IMR-90 (cell line): ENCODE measurements at places on chromosomes 2 and 18. TPM values are rescaled to one million over a fixed set of nuclear protein-coding genes. Genes with fewer than 3 reads are reported as not detected.

EFHD1 gene
- total RNA-seq: not detected in 2 replicates

BMP10 gene
- total RNA-seq: not detected in 2 replicates

CACNB4 gene
- total RNA-seq: 0.28 and 0.36 TPM in 2 replicates

HOXD11 gene
- total RNA-seq: not detected in 2 replicates

BOLL gene
- total RNA-seq: not detected in 2 replicates

SPOPL gene
- 16.7 and 20.3 TPM in 2 replicates for total RNA-seq

C2orf81 gene
- total RNA-seq: under 0.01 and 0.18 TPM in 2 replicates

DNA sequence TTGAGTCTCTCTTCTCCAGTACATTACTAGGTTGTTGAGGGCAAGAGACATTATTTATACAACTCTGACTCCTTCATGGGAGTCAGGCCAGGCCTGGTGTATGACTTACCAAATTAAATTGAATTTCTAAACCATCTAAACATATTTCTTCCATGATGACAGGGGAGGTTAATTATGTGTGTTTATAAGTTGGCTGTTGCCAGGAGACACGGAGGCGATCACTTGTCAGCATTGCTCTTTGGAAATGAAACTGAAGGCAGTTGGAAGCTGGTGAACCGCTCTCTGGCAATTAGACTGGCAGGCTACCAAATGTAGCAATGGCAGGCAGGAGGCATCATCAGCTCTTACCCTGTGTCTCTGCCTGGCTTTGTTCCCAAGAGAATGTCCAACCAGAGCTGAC is 241.4 kb downstream of the KCNS3 start:
- peak; percentile 65 for DNase-seq

DNA sequence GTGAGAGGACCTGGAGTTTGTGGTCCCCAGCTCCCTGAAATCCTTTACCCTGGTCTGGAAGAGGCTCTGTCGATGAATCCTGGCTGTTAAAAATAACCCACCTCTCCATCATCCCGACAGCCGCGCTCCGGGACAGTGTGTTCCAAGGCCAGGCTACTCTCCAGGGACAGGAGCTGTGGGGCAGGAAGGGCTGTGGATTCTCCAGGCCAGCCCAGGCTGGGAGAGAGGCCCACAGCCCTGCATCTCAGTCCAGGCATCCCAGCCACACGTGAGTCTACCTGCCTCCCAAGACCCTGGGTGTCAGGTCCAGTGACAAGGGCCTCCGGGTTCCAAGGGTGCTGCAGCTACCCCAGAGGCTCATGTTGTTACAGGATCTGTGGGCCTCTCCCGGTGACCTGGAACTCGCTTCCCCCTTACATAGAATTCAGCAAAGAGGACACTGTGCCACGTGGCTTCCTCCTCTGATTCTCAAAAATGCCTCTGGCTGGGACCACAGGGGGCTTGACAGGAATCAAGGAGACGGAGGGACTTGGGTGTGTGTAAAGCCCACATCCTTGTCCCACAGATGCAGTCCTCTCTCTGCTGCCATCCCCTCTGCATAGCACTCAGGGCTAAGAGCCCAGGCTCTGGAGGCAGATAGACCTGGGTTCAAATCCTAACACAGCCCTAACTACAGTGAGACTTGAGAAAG is 17.3 kb downstream of the ADRA2B start:
- DNase-seq: no peak

DNA sequence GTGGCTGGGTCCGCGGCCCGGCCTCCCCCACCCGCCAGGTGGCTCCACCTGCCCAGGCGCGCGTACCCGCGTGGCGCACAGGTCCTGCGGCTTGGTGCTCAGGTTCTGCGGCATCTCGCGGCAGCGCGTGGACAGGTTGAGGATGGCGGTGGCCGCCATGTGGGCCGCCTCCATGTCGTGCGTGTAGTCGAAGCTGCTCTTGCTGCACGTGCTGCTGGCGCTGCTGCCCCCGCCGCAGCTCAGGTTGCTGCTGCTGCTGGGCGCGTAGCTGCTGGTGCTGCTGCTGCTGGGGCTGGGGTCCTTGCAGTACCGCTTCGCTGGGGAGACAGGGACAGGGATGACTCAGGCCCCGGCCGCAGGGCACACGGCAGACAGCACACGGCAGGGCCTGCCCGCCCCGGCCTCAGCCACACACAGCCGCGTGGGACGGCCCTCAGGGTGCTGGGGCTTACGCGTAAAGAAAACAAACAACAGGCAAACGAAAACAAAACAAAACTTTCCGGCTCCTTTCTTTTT is 147.7 kb upstream of the PXDN start:
- no peak for DNase-seq

GRCh38 chr2:225309516-225309915 is 90.0 kb upstream of the NYAP2 start:
- no peak for DNase-seq

- DNase-seq: no peak
Observed at GRCh38 chr2:102346381-102347130, 9.0 kb upstream of the IL18R1 start.

GRCh38 chr2:180761224-180761623 is 219.2 kb upstream of the UBE2E3 start:
- DNase-seq: peak; percentile 65

DNA sequence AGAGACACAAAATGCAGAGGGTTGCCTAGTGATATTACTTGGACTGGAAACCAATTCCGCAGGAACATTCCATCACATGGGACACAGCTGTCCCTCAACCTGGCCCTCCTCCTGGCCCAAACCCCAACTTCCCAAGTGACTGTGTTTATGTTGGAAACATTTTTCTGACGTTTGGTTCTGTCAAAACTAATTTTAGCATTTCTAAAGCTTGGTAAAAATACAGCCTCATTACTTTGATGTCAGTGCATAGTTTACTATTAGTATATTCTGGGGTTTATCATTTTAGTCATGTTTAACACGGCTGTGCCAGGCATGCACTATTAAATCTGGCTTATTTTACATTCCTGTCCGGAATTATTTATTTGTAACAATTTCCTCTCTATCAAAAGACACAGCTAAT is 69.9 kb downstream of the GLI2 start:
- no peak for DNase-seq

DNA sequence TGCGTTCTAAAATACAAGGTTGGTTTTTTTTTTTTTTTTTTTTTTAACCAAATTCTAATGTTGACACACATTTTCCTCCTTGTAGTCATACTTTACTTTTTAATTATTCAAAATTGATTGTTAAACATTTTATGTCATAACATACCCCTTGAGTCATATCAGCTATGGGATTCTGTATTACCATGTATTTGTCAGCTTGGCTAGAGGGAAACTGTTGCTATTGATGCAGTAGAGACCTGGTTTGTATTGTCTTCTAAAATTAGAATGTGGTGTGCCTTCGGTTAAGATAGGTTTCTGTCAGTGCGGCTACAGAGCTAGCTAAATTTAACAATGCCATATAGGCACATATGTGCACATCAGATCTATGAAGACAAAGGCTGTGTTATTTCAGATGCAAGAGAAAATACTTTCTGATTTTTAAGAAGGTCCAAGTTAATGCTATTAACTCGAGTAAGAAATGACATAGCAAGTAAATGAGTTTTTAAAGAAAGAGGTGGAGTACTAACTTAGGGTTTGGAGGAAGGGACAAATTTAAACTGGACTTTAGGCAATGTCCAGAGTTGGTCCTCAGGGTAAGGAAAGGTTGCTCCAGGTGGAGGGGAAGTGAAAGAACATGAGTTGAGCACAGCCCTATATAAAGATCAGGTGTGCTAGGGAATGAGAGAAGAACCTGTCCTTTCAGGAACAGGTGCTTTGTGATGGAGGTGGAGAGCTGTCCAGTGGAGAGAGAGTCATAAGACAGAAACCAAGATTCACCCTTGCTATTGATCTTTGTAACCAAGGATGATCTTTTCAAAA is 152.3 kb downstream of the PRPF40A start:
- no peak for DNase-seq

DNA sequence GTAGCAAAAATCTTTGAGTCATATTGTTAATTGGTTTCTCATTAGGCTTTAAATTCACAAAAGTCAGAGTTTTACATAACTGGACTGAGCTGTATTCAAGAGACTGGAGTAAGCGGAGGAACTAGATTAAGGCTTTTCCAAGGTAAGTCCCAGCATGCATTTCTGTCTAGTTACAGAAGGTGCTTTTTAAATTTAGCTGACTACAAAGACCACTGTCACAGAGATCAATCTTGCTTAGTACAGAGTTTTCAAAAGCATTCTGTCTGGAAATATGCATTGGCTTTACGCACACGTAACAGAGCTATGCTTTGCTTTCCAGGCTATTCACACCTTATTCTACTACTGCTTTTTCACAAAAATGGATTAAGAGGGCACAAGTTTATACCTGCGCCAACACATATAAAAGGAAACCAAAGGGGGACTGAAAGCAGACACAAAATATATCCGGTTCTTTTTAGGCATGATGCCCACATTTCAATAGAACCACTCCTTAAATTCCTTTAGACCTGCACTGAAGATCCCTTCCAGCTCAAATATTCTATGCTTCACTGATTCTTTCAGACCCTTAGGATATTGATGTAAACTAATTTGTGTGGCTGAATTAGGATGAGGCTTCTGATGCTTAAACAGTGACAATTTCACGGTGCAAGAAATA is 560.7 kb upstream of the CRIM1 start:
- DNase-seq: no peak

- DNase-seq: peak; percentile 97
Observed at GRCh38 chr2:27954771-27955383, 64.3 kb downstream of the BABAM2 start.

- no peak for DNase-seq
Observed at GRCh38 chr2:100207411-100207885, 65.1 kb upstream of the AFF3 start.

- DNase-seq: no peak
Observed at GRCh38 chr2:197198890-197199289, 111.7 kb downstream of the ANKRD44 start.

DNA sequence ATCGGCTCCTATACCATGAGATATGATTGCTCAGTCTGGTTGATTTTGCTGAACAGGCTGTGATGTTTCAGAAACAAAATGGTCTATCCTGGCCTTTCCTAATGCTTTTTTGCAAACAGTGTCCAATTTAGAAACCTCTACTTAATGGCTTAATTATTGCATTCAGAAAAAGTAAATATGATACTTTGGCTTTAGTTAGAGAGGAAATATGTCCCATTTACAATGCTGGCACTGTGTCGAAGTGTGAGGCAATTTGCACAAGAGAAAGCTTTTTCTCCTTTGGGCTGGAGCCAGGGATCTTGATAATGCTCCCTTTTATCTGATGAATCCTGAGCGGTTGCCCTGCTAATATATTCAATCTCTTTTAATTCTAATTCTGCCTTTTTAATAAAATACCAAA is 418.9 kb downstream of the EPHA4 start:
- no peak for DNase-seq

- no peak for DNase-seq
Observed at GRCh38 chr18:27135504-27136207, 49.5 kb downstream of the CHST9 start.

- DNase-seq: peak; percentile 4
Observed at GRCh38 chr2:61911510-61911909, 6.0 kb downstream of the COMMD1 start.

DNA sequence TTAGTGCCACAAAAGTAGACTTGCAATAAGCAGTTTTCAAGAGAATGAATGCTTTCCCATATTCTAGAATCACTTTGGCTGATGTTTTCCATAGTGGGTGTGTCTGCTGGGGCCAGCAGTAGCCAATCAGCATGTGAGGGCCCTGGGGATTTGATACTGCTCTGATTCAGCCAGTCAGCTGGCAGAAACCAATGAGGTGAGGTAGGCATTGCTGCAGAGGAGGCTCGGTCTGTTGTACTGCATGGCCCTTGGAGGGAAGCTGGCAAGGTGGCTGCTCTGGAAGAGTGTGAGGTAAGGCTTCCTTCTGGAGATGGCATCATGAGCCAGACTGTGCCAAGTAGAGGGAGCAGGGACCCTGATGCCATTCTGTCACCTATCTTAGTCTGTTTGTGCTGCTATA is 22.7 kb downstream of the TMEM87B start:
- DNase-seq: no peak

DNA sequence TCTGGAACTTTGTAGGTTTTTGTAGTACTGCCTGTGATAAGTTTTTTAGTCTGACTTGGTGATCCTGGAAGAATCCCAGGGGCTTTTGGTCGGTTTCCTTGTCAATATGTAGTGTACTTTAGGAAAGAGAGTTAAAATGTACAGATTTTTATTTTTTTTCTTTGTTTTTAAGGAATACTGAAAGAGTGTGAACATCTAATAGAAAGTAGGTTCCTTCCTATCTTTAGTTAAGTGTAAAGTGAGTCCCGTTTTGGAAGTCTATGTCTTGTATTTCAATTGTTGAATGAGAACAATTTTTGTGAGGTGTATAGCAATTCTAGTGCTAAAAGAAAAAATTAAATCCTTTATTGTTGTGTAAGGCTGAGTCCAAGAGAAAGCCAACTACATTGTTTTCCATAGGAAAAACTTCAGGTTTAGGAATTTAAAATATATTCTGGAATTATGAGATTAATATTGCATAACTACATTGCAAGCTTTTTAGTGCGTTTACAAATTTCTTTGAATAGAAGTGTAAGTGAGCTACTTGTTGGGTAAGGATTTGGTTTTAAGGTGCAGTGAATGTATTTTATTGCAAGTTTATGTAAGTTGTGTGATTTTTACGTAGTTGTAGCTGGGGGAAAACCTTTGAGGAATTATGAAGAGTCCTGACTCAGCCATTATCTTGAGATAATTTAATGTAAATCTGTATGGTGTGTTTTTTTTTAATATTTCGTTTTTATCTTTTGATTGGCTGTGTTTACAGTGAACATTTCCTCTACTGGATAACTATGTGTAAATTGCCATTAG is 1.7 kb downstream of the VAPA start:
- DNase-seq: peak; percentile 7

DNA sequence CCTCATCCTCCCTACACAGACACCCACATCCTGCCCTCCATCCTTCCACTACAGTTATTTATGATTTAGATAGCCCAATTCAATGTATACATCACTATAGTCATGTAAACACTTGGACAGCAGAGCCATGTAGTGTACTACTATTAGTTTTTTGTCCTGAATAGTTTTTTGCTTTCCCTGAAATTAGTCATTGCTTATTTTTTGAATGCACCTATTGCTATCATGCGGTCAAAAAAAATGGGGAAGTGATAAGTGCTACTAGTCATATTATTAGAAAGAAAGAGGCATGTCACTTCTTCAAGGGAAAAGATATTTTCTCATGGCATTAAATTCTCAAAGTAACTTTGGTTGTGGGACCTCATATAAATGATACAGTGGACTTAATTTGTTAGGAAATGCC is 6.8 kb upstream of the GREB1 start:
- DNase-seq: no peak

- DNase-seq: peak; percentile 82
Observed at GRCh38 chr2:133568172-133568571, at the start of gene NCKAP5. TSS of gene NCKAP5 (minus strand) at chr2:133568463. CDS start at chr2:133517526, 50,937 bp downstream.

GRCh38 chr2:239103125-239104098 is 255.5 kb downstream of the TWIST2 start:
- no peak for DNase-seq

- no peak for DNase-seq
Observed at GRCh38 chr2:217818293-217818850, 184.4 kb downstream of the TNS1 start.
